Non-pigmented ciliary epithelial cell (primary cell): ENCODE measurements at places on chromosomes 16 and 17.
A peak's percentile ranks its signal among the peaks of the same experiment; 100 is the strongest.

GRCh38 chr17:29625037-29625750, 2.5 kb upstream of the CORO6 start:
- no peak for DNase-seq

DNA sequence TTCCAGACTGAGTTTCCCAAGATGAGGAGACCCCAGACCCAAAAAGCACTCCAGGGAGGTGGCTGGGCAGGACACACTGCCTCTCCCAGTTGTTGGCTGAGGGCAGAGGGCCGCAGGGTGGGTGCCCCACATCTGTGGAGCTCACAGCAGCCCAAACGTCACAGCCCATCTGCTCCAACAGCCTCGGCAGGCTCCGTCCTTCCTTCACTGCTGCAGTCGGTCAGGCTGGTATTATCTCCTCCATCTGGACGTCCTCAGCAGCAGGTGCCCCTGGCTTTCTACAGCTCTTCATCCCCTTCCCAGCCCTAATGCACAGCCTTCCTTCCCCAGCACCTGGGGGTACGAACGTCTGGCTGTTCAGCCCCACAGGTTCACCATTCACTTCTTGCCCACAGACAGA, 55.2 kb downstream of the PRMT7 start:
- no peak for DNase-seq

DNA sequence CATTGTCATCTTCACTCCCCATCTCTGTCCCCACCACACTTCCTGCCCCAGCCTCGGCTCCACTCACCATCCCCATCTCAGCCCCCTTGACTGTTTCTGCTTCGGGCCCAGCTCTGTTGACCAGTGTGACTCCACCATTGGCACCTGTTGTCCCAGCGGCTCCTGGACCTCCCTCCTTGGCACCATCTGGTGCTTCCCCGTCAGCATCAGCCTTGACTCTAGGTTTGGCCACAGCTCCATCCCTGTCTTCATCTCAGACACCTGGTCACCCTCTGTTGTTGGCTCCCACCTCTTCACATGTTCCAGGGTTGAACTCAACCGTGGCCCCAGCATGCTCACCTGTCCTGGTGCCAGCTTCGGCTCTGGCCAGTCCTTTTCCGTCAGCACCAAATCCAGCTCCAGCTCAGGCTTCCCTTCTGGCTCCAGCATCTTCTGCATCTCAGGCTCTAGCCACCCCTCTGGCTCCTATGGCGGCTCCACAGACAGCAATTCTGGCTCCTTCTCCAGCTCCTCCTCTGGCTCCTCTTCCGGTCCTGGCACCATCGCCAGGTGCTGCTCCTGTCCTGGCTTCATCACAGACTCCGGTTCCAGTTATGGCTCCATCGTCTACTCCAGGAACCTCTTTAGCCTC, 24.4 kb upstream of the PHKG2 start:
- no peak for DNase-seq

GRCh38 chr17:81665205-81666091, 957 bp downstream of the OXLD1 start:
- DNase-seq = no peak

GRCh38 chr16:53805752-53806151, 101.8 kb downstream of the FTO start:
- no peak for DNase-seq

DNA sequence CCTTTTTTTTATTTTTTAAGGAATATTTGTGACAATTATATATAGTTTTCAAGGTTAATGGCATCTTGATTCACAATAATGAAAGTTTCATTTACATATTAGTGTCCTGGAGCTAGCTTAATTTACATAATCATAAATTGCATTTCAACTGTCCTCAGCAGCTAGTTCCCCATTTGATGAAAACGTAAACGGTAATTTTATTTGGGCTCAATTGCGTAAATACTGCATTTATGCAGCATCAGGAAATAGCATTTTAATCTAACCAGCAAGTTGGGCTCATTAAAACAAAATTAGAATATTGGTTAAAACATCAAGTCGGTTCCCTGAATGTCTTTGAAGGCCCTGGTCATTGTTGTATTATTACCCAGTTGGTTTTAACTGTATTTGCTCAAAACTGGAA, 136.8 kb upstream of the CDH5 start:
- no peak for DNase-seq

- DNase-seq = no peak
These were observed 67.7 kb upstream of the TANC2 start for GRCh38 chr17:62898239-62898864.

- no peak for DNase-seq
These were observed 907 bp upstream of the ESRP2 start for GRCh38 chr16:68236826-68237242.

DNA sequence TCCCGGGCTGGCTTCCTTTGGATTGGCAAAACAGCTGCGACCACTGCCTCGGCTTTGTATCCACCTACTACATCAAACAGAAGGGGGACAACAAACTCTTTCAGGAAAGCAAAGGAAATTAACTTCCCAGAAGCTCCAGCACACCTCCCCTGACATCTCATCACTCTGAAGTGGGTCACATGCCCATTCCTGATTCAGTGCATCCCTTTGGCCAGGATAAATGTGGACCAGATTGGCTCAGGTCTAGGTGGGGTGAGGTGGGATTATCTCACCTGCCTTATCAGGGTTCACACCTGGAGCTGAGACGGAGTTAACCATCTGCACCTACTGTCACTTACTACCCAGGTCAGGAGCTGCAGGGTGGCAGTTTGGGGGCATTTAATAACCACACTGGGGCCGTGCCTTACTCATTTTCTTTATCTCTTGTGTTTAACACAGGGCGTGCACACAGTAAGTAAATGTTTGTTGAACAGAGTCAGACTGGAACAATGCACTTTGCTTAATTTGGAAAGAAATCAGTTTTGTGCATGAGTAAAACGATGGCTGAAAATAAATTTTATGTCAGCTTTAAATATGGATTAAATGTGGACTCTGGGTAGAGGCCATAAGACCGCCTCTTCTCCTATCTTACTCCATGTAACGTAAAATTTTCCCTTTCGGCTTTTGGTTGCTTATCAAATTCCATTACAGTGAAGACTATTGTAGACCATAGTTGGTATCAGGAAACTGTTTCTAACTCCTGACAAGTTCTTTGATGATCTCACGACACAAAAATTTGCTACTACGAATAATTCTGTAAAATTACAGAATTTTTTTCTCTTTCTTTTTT, 36.0 kb downstream of the IQCK start:
- peak; percentile 76 for DNase-seq

GRCh38 chr16:87644186-87644585, 41.9 kb downstream of the JPH3 start:
- no peak for DNase-seq

GRCh38 chr16:7014756-7015155, 317.9 kb upstream of the RBFOX1 start:
- no peak for DNase-seq

GRCh38 chr16:11396241-11397048, 51.2 kb downstream of the RMI2 start:
- no peak for DNase-seq

GRCh38 chr16:9151597-9151996, 60.2 kb downstream of the HAPSTR1 start:
- no peak for DNase-seq

GRCh38 chr16:23826528-23827045, 9.2 kb upstream of the PRKCB start:
- no peak for DNase-seq

DNA sequence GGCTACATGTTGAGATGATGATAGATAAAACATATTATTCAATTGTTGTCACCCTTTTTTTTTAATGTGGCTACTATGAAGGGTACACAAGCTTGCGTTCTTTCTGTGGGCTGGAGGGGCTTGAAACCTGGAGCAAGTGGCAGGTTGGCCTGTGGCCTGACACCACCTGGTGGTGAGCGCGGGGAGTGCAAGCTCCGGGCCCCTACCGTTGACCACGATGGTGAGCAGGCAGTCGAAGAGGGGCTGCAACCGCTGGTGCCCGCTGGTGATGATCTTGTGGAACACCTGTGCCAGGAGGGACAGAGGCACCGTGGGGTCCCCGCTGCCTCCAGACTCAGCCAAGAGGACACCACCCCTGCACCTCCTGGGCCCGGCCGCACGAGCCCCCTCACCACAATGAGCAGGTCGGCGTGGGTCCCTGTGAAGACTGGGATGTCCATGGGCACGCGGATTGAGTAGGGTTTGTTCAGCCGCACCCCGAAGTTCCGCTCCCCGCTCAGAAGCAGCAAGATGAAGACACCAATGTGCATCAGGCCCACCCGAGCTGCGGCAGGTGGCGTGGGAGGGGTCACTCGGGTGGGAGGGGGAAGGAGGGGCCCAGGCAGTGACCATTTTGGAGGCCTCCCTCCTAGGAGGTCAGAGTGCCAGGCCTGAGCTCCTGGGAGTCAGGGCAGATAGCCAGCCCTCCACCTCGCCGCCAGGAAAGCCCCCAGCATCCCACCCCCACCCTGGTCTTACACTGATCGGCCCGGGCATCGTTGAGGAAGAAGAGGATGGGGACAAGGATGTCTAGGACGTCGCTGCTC, 14.4 kb downstream of the HID1 start:
- DNase-seq = no peak

DNA sequence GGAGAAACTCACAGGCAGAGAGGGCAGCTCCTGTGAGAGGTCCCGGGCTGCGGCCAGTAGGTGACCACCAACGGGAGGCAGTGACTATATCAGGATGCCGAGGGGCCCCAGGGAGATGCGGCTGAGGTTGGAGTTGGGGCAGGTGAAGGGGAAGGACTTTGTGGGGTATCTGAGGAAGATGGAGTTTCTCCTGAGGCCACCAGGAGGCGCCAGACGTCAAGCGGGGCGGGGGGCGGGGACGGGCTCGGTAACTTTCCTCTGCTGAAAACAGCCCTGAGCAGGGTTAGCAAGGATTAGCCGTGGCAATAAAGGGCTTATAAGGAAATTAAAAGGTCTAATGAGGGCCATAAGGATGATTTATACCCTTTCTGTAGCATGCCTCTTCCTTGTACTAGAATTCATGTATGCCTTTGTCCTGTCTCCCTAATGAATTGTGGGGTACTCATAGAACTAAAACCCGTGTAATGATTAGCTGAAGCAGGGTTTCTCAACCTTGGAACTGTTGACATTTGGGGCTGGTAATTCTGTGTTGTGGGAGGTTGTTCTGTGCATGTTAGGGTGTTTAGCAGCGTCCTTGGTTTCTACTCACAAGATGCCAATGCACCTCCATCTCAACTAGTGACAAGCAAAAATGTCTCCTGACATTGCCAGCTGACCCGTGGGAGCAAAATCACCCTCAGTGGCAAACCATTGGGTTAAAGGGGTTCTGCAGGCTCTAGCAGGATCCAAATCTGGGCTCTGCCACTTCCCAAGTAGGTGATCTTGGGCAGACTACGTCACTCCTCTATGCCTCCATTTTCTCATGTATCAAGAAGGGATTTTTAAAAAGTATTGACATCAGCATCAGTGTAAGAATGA, 74.8 kb upstream of the GRIN2A start:
- DNase-seq = no peak

- no peak for DNase-seq
These were observed 179.7 kb downstream of the RBFOX3 start for GRCh38 chr17:79431175-79431574.

DNA sequence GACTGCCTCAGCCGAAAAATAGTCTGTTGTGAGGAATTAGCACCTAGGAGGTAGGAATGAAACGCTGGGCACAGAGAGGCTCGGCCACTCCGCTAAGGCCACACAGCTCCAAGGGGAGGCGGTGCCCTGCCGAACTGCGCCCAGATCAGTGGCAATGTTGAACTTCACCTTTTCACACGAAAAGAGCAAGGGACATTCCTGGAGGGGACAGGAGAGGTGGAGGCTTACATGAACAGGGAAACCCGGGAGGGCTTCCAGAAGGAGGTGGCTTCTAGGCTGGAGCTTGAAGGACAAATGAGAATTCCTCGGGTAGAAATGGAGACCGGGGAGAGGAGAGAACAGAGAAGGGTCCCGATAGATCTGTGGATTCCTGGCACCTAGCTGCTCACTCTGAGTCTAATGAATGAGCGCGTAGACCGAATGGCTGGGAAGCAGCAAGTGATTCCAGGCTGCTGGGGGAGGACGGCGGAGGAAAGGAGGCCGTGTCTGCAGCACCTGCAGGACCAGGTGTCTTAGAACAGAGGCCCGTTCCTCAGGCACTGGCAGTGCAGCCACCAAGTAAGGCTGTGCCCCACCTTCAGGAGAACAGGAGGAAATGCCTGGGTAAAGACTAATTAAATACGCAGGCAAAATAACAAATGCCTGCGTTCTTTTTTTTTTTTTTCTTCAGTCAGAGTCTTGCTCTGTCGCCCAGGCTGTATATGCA, 722 bp upstream of the SLC38A10 start:
- no peak for DNase-seq

DNA sequence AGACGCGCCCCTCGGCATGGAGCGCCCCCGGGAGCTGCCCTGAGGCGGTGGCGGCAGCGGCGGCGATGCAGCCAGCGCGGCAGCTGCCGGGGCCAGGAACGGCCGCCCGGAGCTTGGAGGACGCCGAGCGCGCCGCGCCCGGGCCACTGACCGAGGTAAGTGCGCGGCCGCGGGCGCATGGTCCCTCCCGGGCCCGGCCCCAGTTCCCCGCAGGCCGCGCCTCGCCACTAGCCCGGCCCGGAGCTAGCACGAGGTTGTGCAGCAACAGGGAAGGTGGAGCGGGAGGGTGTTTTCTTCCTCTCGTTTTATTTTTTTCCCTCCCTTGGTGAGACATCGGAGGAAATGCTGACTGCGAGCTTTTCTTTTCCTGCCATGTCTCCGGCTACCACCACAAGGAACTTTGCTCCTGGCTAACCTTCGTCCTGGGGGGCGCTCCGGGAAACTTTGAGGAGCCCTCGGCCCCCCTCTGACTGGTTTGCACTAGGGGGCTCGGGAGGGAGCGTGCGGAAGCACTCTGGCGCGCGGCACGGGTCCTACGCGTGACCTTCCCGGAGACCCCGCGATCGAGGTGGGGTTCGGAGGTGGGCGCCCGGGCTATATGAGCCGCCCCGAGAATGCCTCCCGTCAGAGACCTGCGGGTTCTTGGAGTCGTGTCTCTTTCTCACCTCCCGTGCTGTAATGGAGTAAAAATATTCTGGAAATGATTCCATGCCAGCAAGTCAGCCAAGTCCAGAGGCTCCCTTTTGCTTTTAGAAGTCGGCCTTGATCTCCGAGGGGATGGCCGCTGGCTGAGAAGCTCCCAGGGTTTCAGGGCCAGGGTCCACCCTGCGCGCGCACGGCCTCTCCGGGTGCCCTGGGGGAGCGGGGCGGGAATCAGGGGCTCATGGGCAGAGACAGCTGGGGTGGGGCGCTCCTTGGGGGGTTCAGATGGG, 868 bp downstream of the KCNJ12 start:
- DNase-seq = no peak

DNA sequence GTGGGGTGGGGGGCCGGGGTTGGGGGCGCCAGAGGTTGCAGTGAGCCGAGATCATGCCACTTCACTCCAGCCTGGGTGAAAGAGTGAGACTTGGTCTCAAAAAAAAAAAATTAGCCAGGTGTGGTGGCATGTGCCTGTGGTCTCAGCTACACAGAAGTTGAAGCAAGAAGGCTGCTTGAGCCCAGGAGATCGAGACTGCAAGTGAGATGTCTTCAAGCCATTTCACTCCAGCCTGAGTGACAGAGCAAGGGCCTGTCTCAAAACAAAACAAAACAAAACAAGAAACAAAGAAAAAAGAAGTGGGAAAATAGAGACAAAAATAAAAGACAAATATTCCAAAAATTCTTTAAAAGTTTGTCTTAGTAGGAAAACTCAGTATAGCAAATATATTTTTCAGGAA, 135.1 kb upstream of the CORO6 start:
- no peak for DNase-seq
